Activated naive CD4-positive, alpha-beta T cell treated with anti-CD3 and anti-CD28 coated beads for 36 hours (primary cell): ENCODE measurements at places on chromosomes 6 and 20.

GRCh38 chr6:16450821-16451220 is 212.4 kb downstream of the GMPR start:
- no peak overlapping the region for H3K27ac ChIP-seq
- no peaks in the 10 kb centered on the region for H3K36me3 ChIP-seq
- H3K4me3 ChIP-seq, result no peak overlapping the region

GRCh38 chr6:155690820-155691219 is 235.2 kb upstream of the NOX3 start:
- H3K4me1 ChIP-seq, result no peaks in the 10 kb centered on the region
- no peak overlapping the region for H3K4me3 ChIP-seq
- H3K27ac ChIP-seq, result no peak overlapping the region

- no peaks in the 10 kb centered on the region for H3K27me3 ChIP-seq
- no peaks in the 10 kb centered on the region for H3K4me1 ChIP-seq
- H3K4me3 ChIP-seq, result no peak overlapping the region
- DNase-seq, result no peak
- no peak overlapping the region for H3K27ac ChIP-seq
These were observed 39.6 kb downstream of the TFEB start for GRCh38 chr6:41695825-41696224.

DNA sequence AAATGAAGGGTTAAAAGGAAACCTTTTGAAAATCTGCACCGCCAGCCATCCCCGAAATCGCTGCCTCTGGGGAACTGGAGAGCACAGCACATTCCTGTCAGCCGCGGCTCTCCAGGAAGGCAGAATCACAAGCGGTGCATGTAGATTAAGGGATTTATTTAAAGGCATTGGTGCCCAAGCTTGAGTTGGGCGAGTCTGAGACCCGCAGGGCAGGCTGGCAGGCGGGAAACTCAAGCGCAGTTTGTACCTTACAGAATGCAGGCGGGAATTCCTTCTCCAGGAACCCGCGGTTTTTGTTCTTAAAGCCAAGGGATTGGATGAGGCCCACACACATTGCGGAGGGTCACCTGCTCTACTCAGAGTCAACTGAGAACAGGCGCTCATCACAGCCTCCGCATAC is 10.8 kb downstream of the GPR31 start:
- peaks cover 4% of the 10 kb centered on the region for H3K27me3 ChIP-seq
- H3K4me1 ChIP-seq, result peaks cover 6% of the 10 kb centered on the region
- H3K4me3 ChIP-seq, result peak overlapping the region; percentile 48
- DNase-seq, result no peak

DNA sequence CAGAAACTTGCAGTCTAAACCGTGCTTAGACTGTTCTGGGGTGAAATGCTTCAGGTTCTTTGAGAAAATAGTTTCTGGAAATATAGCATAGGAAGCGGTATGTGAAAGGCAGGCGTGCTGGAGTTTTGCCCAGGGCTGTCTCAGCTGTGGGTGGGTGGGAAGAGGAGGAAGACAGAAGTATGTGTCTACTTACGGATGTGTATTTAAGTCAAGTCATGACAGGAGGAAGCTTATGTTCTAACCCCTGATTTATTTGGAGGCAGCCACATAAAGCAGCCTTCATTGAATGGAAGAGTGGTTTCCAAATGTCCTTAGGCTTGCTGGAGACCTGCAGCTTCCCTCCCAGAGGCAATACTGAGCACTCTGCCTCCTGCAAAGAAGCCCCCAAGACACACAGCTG is 345.8 kb upstream of the PRND start:
- peaks cover 20% of the 10 kb centered on the region for H3K27me3 ChIP-seq
- H3K36me3 ChIP-seq, result no peaks in the 10 kb centered on the region
- H3K27ac ChIP-seq, result no peak overlapping the region
- DNase-seq, result no peak
- no peak overlapping the region for H3K4me3 ChIP-seq
- peaks cover 8% of the 10 kb centered on the region for H3K4me1 ChIP-seq

DNA sequence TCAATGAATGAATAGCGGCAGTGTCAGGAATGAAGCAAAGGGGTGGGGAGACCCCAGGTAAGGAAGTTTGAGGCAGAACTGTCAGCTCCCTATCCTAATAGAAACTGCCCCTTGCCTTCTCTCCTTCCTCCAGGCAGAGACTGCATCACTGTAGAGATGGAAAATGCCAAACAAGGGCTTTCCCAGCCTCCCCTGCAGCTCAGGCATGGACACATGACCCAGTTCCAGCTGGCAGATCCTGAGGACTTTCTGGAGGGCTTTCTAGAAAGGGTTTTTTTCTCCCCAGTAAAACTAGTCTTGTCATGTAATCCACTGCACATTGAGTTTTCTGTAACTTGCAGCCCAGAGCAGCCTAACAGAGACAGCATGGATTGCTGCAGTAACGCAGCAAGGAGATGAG is 17.9 kb upstream of the PNPLA1 start:
- no peak for DNase-seq
- no peaks in the 10 kb centered on the region for H3K27me3 ChIP-seq
- no peak overlapping the region for H3K27ac ChIP-seq
- H3K4me3 ChIP-seq, result no peak overlapping the region
- H3K4me1 ChIP-seq, result no peaks in the 10 kb centered on the region
- H3K36me3 ChIP-seq, result no peaks in the 10 kb centered on the region

GRCh38 chr6:144127097-144127496 is 23.2 kb upstream of the STX11 start:
- H3K27me3 ChIP-seq, result peaks cover 2% of the 10 kb centered on the region
- H3K4me3 ChIP-seq, result no peak overlapping the region
- DNase-seq, result no peak
- no peak overlapping the region for H3K27ac ChIP-seq

DNA sequence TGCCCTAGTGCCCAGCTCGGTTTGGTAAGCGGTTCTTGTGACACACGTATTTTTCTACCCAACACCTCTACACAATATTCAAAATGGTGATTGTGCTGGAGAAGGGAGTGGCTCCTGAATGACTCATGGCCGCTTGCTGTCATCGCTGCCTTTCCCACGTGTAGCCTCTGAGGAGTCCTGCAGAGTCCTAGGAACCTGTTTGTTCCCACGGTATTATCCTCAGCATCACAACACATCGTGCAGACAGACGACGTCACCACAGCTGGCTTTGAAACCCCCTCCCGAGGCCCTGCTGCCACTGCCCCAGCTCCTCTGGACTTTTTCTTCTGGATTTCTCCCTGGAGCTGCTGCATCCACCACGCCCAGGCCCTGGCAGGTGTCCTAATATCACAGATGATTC is 353.5 kb downstream of the SMOC2 start:
- no peak for DNase-seq
- H3K36me3 ChIP-seq, result no peaks in the 10 kb centered on the region
- H3K4me3 ChIP-seq, result no peak overlapping the region
- H3K4me1 ChIP-seq, result no peaks in the 10 kb centered on the region
- H3K27me3 ChIP-seq, result peaks cover 14% of the 10 kb centered on the region

DNA sequence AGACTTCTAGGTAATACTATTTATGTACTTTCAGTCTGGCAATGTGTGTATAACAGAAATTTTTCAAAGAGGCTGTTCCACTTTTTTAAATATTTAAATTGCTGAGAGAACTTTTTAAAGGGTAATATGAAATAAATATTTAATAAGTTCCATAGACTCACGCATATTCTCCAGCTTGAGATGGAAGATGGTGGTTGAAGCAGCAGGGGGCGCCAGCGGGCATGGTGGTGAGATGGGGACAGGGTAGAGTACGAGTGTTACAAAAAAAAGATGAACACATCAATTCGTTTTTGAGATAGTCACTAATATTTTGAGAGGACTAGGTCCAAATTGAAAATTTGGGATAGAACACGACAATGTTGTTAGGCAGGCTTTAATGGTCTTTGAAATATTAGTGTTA is 68.4 kb downstream of the RSPO3 start:
- no peak overlapping the region for H3K27ac ChIP-seq
- DNase-seq, result peak; percentile 85
- H3K4me3 ChIP-seq, result no peak overlapping the region
- no peaks in the 10 kb centered on the region for H3K36me3 ChIP-seq

DNA sequence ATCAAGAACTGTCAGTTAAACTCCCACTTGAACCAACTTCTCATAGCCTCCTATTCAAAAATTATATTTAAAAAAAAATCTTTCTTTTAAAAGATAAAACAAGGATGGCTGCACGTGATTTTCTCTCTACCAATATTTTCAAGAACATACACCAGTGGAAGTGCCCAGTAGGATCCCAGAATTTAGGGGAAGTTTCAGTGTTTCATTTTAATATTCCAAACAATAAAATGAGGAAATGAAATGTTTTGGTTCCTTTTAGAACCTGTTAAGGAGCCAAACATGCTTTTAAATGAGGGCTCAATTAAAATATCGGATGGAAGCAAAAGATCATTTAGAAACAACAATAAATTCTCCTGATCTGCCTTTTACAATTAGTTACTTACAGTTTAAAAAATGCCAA is 26.4 kb upstream of the PRELID3B start:
- peaks cover 5% of the 10 kb centered on the region for H3K27me3 ChIP-seq
- peaks cover 12% of the 10 kb centered on the region for H3K4me1 ChIP-seq
- DNase-seq, result no peak
- no peaks in the 10 kb centered on the region for H3K36me3 ChIP-seq

GRCh38 chr20:23309781-23310180 is 40.8 kb upstream of the NXT1 start:
- H3K27me3 ChIP-seq, result peaks cover 4% of the 10 kb centered on the region
- no peaks in the 10 kb centered on the region for H3K4me1 ChIP-seq
- no peak overlapping the region for H3K27ac ChIP-seq
- no peak for DNase-seq
- H3K4me3 ChIP-seq, result no peak overlapping the region

GRCh38 chr6:7691675-7692452 is 34.0 kb upstream of the BMP6 start:
- no peak overlapping the region for H3K27ac ChIP-seq
- DNase-seq, result no peak
- H3K36me3 ChIP-seq, result no peaks in the 10 kb centered on the region
- H3K4me1 ChIP-seq, result no peaks in the 10 kb centered on the region
- no peak overlapping the region for H3K4me3 ChIP-seq

DNA sequence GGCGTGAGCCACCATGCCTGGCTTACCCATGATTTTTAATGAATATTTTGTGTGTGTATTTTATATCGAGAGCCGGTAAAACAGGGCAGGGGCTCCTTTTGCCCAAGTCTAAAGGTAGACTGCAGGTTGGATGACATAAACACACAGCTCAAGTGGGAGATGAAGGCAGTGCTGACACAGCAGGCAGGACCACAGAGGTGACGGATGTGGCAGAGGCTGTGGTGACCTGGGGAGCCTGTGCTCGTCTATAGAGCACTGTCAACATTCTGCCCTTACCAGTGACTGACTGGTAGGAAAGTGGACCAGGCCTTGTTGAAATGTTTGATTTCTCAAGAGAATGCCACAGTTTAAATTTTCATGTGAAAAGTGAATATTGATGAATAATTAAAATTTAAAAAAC is 137.5 kb downstream of the ZFP64 start:
- no peak for DNase-seq
- H3K27me3 ChIP-seq, result peaks cover 3% of the 10 kb centered on the region
- no peak overlapping the region for H3K27ac ChIP-seq

DNA sequence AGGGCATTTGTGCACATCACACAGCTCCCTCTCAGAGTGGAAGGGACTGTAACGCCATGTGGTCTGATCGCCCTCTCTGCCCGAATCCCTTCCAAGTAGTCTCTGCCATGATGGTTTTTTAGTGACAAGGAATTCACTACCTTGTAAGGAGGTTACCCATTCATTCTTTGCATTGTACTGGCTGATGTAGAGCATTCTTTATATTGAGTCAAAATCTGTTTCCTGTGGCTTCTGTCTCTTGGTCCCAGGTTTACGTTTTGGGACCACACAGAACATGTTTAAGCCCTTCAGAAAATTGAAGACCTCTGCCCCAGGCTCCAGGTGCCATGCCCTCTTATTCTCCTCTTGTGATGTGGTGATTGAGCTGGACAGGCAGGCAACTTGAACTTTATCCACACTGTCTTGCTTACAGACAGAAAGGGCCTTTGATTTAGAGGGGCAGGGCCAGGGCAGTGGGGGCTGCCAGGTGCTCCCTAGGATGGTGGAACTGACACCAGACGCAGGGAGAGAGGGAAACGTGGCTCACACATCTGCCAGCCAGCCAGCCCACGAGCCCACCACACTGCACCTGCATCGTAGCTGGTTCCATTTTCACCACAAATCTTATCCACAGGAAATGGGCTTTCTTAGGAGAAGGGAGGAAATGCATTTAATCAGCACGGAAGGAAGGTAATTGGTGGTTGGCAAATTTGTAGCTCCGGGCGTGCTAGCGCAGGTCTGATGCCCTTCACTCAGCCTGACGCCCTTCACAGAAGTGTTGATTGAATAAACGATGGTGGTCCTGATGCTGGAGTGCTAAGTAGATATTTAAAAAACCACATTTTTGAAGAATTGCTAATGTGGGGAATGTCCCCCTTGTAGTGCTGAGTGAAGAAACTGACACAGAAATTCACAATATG is 78.2 kb downstream of the TCP11 start:
- peak overlapping the region; percentile 30 for H3K27ac ChIP-seq
- no peak for DNase-seq
- no peak overlapping the region for H3K4me3 ChIP-seq
- H3K36me3 ChIP-seq, result peaks cover 5% of the 10 kb centered on the region
- H3K4me1 ChIP-seq, result peaks cover 3% of the 10 kb centered on the region

- H3K27me3 ChIP-seq, result peaks cover 4% of the 10 kb centered on the region
- H3K27ac ChIP-seq, result no peak overlapping the region
These were observed 177.2 kb upstream of the DTNBP1 start for GRCh38 chr6:15839969-15840541.

DNA sequence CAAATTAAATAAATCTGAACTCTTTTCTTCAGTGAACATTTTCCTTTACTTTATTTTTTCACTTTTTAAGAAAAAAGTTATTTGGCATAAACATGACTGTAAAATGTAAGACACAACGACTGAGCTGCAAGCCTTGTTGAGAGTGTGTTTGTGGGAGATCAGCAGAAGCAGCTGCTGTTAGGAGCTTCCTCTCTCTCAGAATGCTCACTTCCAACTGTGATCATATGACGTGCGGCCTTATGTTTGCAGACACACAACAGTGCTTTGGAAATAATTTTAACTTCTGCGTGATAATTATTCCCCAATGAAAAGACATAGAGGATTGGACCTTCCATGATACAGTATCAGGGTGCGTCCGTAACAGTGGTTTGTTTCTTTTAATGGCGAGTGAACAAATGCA is 104.0 kb downstream of the ARHGAP18 start:
- H3K36me3 ChIP-seq, result no peaks in the 10 kb centered on the region
- peaks cover 2% of the 10 kb centered on the region for H3K4me1 ChIP-seq
- no peak overlapping the region for H3K27ac ChIP-seq
- H3K27me3 ChIP-seq, result no peaks in the 10 kb centered on the region

DNA sequence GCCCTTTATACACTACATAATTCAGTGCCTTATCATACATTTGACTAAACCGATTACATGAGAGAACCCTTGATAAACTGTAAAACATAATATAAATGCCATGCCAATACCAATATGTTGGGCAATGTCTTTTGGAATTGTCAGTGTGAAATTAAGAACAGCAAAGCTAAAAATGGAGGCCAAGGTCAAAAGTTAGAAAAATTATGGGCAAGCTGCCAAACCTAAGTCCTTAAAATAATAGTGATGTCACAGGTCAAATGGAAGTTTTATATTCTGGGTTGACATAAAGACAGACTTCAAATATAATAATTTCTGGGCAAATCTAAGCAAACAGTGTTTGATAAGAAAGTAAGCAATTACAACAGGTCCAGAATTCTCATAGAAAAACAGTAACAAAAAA is 696.7 kb downstream of the RNF144B start:
- no peaks in the 10 kb centered on the region for H3K4me1 ChIP-seq
- no peak overlapping the region for H3K27ac ChIP-seq
